Stimulated activated CD8-positive, alpha-beta memory T cell treated with anti-CD3 and anti-CD28 coated beads, Interleukin-2, amount 100 ng/mL, for 48 hours (primary cell): ENCODE measurements at places on chromosomes 3 and 15.

DNA sequence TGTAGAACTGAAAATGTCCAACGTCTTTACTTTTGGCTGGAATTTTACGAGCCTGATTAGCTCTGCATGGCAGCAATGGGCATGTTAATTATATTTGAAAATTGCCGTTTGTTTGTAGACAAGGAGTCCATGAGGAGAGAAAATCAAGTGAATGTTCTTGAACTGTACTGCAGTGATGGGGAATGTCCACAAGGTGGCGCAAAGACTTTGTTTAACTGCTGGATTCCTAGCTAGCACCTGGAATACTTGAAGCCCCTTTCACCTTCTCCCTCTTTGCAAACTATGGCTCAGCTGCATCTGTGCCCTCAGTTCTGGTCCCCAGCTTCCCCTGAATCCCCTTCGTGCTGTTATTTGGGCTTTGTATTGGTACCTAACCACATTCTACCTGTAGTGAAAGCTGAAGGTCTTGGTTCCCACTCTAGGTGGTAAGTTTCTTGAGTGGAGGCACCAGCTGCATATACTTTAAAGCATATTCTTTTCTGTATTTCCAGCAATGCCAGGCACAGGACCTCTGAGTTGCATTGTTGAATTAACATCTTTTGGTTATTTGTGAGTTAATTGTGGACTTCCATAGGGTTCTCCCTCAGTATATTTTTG, 25.3 kb downstream of the EXOG start:
- DNase-seq = peak; percentile 19

- no peak for DNase-seq
These were observed 973 bp downstream of the BUB1B start for GRCh38 chr15:40161693-40162391.

GRCh38 chr3:196726788-196727675, 12.6 kb upstream of the PAK2 start:
- no peak for DNase-seq

DNA sequence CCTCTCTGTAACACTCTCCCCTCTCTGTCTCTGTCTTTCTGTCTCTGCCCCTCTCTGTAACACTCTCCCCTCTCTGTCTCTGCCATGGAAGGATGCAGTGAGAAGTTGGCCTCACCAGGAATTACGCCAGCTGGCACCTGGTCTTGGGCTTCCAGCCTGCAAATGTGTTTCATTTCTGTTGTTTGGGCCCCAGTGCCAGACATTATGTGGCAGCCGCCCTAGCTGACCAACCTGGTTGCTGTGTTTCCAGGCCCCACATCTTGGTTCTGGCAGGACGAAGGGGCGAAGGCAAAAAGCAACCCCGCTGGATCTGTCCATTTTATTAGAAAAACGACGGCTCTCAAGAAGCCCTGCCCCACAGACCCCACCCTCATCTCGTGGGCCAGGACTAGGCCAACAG, 5.2 kb upstream of the ZXDC start:
- no peak for DNase-seq

- DNase-seq = no peak
These were observed 31.1 kb downstream of the PSTPIP1 start for GRCh38 chr15:77025941-77026411.

- DNase-seq = no peak
These were observed 59.1 kb downstream of the CCNL1 start for GRCh38 chr3:157100608-157101396.

DNA sequence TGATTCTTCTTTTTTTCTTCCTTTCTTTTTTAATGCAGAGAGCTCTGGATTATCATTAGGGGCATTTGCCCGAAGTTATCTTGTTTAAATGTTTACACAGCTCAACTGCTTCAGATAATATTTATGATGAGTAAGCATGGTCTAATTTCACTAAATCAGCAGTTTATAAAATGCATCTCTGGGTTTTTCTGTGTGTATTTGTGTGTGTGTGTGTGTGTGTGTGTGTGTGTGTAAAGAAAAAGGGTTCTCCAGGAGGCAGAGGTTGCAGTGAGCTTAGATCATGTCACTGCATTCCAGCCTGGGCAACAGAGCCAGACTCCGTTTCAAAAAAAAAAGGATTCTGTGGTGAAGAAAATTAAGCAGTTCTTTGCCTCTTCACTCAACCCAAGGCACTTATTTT, 25.9 kb upstream of the TNFSF10 start:
- DNase-seq = no peak

DNA sequence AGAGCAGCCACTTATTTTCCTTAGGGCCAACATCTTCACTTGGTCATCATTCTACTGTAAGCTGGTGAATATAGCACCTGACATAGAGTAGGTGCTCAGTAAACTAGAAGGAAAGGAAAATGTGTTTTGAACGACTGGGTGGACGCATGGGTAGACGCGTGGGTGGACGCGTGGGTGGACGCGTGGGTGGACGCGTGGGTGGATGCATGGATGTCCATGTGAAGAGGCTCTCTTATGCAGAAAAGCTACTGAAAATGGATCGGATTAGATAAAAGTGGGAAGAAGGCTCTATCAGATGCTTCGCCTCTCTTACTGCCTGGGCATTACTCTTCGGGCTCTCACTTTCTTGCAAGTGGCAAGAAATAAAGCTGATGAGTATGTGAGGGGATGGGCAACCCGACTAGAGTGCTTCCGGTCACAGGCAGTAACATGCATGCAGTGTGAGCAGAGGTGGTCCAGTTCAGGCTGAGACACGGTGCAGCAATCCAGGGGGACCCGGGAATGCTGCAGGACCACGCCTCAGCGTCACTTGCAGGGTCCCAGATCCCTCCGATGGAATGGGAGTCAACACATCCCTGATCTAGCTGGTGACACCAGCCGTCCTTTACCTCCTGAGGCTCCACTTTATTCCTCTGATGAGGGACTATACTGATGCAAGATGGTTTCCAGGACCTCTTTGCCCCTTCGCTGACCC, 138.0 kb upstream of the MEF2A start:
- DNase-seq = no peak

DNA sequence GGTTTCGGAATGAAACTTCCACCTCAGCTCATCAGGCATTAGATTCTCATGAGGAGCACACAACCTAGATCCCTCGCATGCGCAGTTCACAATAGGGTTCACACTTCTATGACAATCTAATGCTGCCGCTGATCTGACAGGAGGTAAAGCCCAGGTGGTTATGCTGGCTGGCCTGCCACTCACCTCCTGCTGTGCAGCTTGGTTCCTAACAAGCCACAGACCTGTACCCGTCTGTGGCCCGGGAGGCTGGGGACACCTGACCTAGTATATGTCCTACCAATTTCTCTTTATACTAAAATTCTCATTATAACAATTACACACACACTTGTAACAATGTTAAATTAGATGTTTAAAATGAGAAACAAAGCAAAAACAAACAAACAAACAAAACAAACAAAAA, 172.2 kb downstream of the SLC9A9 start:
- no peak for DNase-seq

DNA sequence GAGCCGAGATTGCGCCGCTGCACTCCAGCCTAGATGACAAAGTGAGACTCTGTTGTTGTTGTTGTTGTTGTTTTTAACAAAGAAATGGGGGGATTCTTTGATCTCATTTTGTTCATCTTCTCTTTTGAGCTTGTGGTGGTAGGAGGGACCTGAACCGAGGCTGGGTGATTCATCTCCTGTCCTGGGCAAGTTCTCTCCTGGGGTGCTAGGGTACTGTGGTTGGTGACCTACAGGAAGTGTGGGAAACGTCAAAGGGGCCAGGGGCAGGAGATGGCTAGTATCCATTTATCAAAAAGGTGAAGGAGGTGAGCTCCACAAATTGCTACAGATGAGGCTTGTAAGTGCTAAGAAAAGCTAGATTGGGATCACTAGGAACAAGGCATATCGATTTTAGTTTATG, 14.3 kb downstream of the PPCDC start:
- no peak for DNase-seq

GRCh38 chr3:142319912-142320311, 94.5 kb upstream of the GK5 start:
- DNase-seq = no peak

GRCh38 chr15:47288794-47289193, 428.5 kb upstream of the SEMA6D start:
- DNase-seq = no peak

DNA sequence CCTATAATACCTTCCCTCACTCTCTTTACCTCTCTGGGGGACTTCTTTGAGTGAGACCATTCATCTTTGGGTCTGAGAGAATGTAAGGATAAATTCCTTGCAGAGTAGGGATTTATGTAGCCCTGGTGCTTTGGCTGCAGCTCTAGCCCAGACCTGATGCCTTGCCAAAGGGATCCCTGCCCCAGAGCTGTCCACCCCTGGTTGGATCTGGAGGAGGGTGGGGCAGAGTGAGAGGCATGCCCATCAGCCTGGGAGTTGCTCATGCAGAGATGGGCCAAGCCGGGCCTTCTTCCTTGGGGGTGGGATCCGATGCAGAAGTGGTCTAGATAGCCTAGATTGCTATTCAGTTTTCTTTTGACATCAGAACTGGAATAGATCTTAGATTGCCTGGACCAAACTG, 31.5 kb downstream of the RTP1 start:
- DNase-seq = no peak

GRCh38 chr3:104820959-104821358, 545.8 kb upstream of the ALCAM start:
- DNase-seq = no peak

DNA sequence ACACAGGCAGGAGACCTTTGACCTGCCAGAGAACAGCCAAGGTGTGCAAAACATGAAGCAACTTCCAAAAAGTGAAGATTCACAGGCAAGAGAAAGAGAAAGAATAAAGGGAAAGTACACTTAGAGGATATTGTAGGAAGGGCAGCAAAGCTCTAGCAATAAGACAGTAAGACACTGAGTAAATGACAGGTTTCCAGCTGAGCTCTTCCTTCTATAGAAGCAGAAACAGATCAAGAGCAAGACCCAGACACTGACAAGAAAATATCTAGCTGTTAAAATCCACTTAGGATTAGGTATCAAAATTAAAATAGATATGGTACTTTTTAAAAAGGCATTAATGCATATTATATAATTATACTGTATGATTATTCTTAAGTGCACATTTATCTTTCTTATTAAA, 333.4 kb downstream of the RAP2B start:
- no peak for DNase-seq

DNA sequence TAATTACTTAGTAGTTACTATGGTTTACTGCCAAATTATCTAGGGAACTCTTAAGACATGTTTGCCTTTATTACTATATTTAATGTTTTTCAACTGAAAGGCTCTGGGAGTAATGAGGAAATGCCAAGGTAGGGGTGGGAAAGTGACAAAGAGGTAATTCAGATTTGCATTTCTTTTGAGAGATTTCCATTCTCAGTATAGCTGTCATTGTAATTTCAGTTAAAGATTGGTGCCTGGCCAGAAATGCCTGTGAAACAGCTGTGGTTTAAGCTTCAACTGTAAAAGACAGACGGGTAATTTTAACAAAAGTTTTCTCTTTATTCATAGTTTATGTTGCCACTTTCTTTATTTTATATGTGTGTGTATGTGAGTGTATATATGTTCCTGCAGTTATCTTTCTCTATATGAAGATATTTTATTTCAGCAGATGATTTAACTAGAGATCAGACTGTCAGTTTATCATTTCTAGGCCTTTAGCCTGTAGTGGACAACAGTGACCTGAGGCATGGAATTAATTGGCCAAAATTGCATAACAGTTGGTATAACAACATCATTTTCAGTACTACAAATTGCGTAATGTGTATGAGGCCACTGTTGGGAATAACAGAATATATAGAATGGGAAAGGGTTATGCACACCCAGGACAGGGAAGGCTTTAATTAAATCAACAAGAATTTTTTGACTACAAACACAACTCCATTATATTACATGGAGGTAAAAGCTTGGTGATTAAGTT, 119.0 kb downstream of the BBX start:
- DNase-seq = no peak

- no peak for DNase-seq
These were observed 51.4 kb upstream of the IQSEC1 start for GRCh38 chr3:13124631-13125030.

DNA sequence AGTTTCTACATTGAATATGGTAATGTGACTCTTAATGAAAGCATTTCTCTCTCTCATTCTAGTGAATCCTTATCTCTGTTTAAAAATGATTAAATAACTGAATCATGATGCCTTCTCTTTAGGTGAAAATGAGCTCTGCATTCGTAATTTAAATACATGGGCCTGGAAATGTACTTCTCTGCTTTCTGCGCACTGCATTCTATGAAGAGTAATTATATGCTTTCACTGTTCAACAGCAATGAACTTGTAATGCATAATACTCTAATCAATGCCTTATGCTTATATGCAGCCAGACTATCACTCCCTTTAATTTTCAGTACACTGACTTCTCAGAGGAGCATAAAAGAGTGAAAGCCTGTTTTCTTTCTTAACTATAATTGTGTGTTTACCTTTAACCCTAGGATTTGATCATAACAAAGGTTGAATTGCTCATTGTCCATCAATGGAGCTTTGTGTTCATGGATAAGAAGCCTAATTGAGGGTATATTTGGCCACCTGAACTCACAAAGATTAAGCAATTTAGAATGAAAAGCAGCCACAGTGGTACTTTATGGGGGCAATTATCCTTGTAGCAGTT, 330.8 kb upstream of the PDZRN3 start:
- no peak for DNase-seq

GRCh38 chr3:139024968-139025367, 4.2 kb upstream of the PRR23B start:
- no peak for DNase-seq
